ENCODE measurements at places on chromosomes 3 and 15.

GRCh38 chr3:189275852-189276251 is 104.1 kb downstream of the TPRG1 start:
- DNase-seq: no peak

DNA sequence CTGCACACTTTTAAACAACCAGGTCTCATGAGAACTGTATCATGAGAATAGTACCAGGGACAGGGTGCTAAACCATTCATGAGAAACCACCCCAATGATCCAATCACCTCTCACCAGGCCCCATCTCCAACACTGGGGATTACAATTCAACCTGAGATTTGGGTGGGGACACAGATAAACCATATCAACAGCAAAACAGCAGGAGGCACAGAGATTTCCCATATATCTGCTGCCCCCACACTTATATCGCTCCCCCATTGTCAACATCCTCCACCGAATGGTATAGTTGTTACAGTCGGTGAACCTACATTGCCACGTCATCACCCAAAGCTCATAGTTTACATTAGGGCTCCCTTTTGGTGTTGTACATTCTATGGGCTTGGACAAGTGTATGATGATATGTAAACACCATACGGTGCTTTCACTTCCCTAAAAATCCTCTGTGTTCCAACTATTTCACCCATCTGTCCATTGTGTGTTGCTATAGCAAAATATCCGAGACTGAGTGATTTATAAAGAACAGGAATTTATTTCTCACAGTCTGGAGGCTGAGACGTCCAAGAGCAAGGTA is 224.8 kb downstream of the FAM43A start:
- DNase-seq: no peak

DNA sequence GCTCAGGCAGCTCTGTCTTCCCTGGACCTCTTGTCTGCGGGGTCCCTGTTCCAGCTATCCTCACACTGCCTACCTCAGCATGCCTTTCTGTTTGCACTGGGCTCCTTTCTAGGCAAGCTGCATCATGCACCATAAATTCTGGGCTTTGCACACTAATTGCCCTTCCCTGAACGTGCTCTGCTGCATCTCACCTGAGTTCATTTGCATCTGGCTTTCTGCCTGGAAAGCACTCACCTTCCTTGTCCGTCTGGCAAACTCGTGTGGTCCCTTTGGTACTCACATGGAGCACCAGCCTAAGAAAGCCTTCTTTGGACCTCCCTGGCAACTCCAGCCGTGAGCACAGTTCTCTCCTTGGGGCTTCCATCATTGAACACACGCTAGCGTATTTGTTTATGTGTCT is 365.6 kb downstream of the SV2B start:
- no peak for DNase-seq

DNA sequence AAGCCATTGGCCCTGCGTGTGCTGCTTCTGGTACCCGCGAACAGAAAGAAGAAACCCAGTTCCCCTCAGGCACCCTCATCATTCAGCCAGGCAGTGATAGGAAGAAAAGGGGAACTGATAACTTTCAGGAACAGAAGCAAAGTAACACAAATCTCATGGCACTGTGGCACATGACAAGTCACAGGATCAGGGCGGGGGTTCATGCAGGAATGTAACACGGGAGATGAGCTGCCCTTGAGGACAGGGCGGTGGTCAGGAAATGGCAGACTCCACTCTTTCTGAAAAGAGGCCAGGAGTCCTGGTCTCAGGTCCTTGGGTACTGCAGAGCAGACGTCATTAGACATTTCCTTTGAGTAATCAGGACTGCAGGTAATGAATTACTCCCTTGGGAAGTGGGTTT is 95.5 kb downstream of the CCNL1 start:
- no peak for DNase-seq

GRCh38 chr3:155097009-155097349 is 16.9 kb downstream of the MME start:
- DNase-seq: no peak

DNA sequence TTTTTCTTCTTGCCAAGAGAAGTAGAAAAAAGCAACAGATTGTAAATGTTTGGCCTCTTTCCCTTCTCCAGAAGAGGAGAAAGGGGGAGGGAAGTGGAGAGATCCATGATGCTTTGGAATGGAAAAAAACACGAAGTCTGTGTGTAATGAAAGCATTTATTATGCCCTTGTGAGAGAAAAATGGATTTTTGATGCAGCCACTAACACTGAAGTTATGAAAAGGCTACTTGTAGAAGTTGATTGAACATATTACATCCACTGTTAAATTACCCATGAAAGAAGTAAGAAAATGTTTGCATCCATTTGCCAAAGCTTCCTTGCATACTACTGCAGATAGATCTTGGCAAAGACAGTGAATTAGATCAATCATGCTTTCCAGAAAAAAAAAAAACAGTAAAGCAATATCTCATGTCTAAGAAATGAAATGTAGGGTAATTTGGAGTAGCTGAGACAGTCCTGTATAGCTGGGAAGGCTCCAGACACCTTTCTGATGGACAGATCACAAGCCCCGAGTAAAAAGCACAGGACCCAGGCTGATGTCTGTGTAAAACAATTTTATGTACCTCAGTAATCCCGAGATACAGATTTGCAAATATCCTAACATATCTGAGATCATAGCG is 295.5 kb downstream of the PLOD2 start:
- peak; percentile 13 for DNase-seq

- DNase-seq: no peak
These were observed 46.6 kb downstream of the DPPA2 start for GRCh38 chr3:109269577-109270275.
